Effector memory CD4-positive, alpha-beta T cell (primary cell): ENCODE measurements at places on chromosomes 11 and 22.

GRCh38 chr11:61587541-61587941 is 6.7 kb upstream of the SYT7 start:
- peaks cover 15% of the 10 kb centered on the region for H3K4me1 ChIP-seq
- H3K27ac ChIP-seq: no peak overlapping the region
- H3K27me3 ChIP-seq: no peaks in the 10 kb centered on the region
- no peaks in the 10 kb centered on the region for H3K36me3 ChIP-seq

GRCh38 chr11:124837491-124837856 is 27.8 kb upstream of the ROBO3 start:
- H3K27me3 ChIP-seq: peaks cover 40% of the 10 kb centered on the region
- no peak overlapping the region for H3K27ac ChIP-seq
- peaks cover 18% of the 10 kb centered on the region for H3K4me1 ChIP-seq
- H3K36me3 ChIP-seq: no peaks in the 10 kb centered on the region

DNA sequence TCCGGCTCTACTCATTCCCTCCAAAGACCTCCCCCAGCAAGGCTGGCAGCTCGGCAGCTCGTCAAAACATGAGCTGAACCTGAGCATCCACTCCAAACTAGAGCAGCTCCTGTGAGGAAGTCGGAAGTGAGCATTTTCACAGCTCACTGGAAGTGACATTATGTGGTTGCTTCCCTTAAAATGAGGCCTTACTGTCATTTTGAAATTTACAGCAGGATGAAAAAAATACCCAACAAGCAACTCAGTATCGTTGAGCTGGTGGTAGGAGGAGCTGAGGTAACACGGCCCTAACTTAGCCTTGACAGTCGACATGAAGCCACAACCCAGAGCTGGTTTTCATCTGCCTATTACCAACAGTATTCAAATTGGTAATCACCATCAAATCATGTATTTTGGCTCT is 38.0 kb upstream of the ARFGAP3 start:
- peaks cover 3% of the 10 kb centered on the region for H3K4me1 ChIP-seq
- no peaks in the 10 kb centered on the region for H3K27me3 ChIP-seq
- H3K36me3 ChIP-seq: peaks cover 10% of the 10 kb centered on the region
- H3K27ac ChIP-seq: no peak overlapping the region

GRCh38 chr11:2513441-2513840 is 68.6 kb downstream of the KCNQ1 start:
- no peaks in the 10 kb centered on the region for H3K36me3 ChIP-seq
- H3K4me3 ChIP-seq: no peak overlapping the region
- no peaks in the 10 kb centered on the region for H3K27me3 ChIP-seq

DNA sequence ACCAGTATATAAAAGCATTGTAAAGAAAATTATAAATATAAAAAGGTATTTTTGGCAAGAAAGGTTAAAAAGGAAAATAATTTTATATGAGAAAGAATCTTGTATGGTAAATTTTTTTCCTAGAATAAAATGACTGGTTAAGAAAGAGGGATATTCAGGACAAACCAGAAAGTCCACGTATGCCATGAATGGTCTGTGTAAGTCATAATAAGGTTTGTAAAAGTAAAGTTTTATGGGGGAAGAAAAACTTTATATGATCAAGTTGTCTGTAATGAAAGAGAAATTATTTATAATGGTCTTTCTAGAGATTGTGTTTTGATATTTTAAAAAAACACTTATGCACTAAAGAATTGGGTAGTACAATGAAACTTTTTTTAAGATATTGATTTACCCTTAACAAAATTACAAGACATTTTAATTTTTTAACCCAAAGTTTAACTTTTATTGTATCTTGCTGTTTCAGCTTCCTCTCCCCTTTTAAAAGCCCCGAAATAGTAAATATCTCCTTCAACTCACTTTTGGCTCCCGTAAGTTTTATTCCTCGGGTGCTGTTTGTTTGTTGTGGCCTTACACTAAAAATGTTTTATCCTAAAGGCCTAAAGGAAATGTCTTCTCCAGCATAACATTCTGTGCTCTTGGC is 47.7 kb downstream of the AMOTL1 start:
- no peaks in the 10 kb centered on the region for H3K27me3 ChIP-seq
- H3K36me3 ChIP-seq: no peaks in the 10 kb centered on the region
- H3K4me1 ChIP-seq: no peaks in the 10 kb centered on the region
- no peak for DNase-seq
- no peak overlapping the region for H3K27ac ChIP-seq
- no peak overlapping the region for H3K4me3 ChIP-seq

DNA sequence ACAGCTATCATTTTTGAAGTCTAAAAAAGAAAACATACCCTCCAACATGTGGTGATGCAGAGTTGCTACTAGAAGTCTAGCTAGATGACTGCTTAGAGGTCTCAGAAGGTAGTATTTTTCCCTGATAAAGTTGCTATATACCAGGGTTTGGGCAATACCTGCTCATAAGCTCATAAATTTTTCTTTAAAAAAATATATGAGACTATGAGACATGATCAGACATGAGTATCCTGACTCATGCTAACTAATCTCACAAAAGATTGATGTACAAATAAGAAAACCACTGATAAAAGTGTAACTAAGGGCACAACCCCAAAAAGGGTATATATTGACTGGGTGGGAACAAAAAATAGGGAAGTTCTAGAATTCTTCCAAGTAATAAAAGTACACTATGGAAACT is 740.9 kb downstream of the METTL15 start:
- no peak for DNase-seq
- H3K4me1 ChIP-seq: no peaks in the 10 kb centered on the region
- H3K27ac ChIP-seq: no peak overlapping the region
- H3K36me3 ChIP-seq: no peaks in the 10 kb centered on the region
- H3K4me3 ChIP-seq: no peak overlapping the region

DNA sequence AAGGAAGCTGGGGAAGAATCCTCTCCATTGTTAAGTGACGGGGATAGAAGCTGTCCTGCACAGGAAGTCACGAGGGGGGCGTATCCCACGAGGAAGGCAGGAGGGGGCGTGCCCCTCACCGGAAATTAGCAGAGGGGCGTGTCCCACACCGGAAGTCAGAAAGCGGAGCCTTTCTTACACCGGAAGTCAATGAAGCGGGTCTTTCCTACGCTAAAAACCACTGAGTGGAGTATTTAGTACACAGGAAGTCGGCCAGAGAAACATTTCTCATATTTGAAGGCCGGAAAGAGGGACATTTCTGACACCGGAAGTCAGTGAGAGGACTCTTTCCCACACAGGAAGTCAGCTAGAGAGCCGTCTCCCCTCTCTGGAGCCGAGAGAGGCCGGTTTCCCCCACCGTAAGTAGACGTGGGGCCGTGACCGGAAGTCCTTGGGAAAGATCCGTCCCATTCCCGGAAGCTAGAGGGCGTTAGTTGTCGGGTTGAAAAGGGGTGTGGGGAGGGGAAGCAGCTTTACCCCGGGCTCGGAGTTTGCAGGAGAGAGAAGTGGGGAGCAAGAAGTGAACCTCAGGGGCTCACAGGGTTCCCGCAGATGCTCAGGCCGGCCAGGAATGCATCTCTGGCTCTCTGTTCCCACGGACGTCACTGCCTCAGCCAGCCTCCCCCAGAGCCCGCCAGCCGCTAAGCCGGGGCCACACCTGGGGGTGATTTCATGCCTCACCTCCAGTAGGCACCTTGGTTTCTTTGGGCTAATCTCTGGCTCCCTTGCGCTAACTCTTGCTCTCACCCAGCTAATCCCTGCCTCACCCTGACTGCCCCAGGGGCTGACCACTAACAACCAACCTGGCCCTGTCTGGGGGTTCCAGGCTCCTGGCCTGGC is 15.4 kb downstream of the MIAT start:
- peaks cover 4% of the 10 kb centered on the region for H3K36me3 ChIP-seq
- peak overlapping the region; percentile 96 for H3K27ac ChIP-seq
- H3K27me3 ChIP-seq: no peaks in the 10 kb centered on the region
- DNase-seq: peak; percentile 90

DNA sequence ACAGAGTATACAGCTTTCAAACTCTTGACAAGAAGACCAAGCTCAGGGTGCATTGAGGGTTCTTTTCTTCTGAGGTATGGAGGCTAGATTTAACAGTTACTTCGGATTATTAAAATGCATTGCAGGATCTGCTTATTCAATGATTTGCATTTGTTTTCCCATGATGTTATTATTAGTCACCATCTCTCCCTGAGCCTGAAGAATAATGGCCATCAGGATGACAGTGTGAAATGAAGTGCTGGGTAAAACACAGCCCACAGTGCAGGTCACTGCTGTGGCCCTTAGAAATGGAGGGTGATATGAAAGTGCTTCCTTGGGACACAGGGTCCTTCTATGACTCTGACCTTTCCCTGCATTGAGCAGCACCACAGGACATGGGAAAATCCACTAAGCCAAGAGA is 40.0 kb downstream of the TECTA start:
- DNase-seq: no peak
- no peaks in the 10 kb centered on the region for H3K36me3 ChIP-seq
- H3K4me1 ChIP-seq: no peaks in the 10 kb centered on the region
- H3K27me3 ChIP-seq: no peaks in the 10 kb centered on the region
- H3K4me3 ChIP-seq: no peak overlapping the region

DNA sequence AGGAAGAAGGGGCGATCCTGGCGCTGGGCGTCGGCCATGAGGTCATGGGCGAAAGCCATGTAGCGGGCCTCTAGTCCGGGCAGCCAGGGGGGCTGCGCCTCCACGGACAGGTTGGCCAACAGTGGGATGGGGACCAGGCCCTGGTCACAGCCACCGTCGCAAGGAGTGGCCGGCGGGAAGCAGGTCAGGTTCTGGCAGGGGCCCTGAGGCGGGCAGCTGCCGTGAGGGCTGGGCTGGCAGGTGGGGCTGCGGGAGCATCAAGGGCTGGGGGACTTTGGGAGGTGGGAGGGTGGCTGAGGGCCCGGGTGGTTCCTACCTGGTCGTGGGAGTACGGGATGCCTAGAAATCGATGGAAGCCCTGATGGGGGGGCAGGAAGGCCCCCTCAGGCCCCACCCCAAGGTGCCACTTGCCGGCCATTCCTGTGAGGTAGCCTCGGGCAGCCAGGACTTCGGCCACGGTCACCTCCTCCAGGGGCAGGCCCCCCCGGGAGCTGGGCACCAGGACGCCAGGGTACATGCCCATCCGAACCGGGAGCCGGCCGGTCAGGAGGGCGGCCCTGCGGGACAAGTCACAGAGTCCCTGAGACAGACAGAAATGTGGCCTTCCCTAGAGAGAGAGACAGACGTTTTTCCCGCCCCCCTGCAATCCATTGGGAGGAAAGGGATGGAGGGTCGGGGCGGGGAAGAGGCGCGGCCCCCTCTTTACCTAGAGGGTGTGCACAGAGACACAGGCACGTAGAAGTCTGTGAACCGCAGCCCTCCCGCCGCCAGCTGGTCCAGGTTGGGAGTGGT is 906 bp downstream of the ARSA start:
- H3K36me3 ChIP-seq: peaks cover 18% of the 10 kb centered on the region
- peaks cover 24% of the 10 kb centered on the region for H3K4me1 ChIP-seq
- no peak for DNase-seq

- no peak for DNase-seq
- no peaks in the 10 kb centered on the region for H3K4me1 ChIP-seq
- H3K27ac ChIP-seq: no peak overlapping the region
- H3K36me3 ChIP-seq: no peaks in the 10 kb centered on the region
- H3K4me3 ChIP-seq: no peak overlapping the region
These were observed 32.3 kb downstream of the FEZ1 start for GRCh38 chr11:125463590-125464269.

GRCh38 chr22:20444325-20444724 is 6.7 kb upstream of the SCARF2 start:
- H3K4me3 ChIP-seq: no peak overlapping the region
- no peak for DNase-seq
- no peak overlapping the region for H3K27ac ChIP-seq
- no peaks in the 10 kb centered on the region for H3K4me1 ChIP-seq
- H3K36me3 ChIP-seq: peaks cover 25% of the 10 kb centered on the region

GRCh38 chr11:96339706-96340554 is 3.1 kb downstream of the MAML2 start:
- peak overlapping the region; percentile 83 for H3K27ac ChIP-seq
- H3K4me3 ChIP-seq: peak overlapping the region; percentile 74
- DNase-seq: no peak
- H3K36me3 ChIP-seq: no peaks in the 10 kb centered on the region
- H3K4me1 ChIP-seq: peaks cover 32% of the 10 kb centered on the region
- no peaks in the 10 kb centered on the region for H3K27me3 ChIP-seq

GRCh38 chr11:89381094-89381493 is 110.1 kb downstream of the NOX4 start:
- H3K27me3 ChIP-seq: no peaks in the 10 kb centered on the region
- no peaks in the 10 kb centered on the region for H3K36me3 ChIP-seq
- H3K27ac ChIP-seq: no peak overlapping the region
- H3K4me1 ChIP-seq: no peaks in the 10 kb centered on the region

DNA sequence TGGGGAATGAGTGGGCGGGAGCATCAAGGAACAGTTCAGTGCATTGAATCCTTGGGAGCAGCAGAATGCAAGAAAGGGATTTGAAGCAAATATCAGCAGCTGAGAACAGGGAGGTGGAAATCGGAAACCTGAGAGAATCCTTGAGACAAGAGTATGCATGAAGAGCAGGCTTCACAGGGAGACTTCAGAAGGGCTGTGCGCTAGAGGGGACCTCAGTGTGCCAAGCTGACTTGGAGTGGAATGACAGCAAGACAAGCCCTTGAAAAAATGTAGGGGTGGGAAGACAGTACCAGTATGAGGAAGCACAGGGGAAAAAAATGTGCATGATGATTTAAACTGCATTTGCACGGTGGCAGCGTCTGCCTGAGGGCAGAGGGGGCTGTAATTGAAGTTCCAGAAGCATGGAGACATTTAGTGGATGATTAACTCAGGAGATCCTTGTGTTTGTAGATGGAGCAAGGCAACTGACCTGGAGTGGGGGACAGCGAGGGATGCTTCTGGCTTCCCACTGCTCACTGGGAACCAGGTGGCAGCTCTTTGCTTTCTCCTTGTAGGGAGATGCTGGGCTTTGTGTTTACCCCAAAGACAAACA is 204.9 kb upstream of the PLET1 start:
- H3K4me1 ChIP-seq: no peaks in the 10 kb centered on the region
- H3K27me3 ChIP-seq: no peaks in the 10 kb centered on the region
- DNase-seq: no peak
- H3K36me3 ChIP-seq: no peaks in the 10 kb centered on the region
- no peak overlapping the region for H3K27ac ChIP-seq

DNA sequence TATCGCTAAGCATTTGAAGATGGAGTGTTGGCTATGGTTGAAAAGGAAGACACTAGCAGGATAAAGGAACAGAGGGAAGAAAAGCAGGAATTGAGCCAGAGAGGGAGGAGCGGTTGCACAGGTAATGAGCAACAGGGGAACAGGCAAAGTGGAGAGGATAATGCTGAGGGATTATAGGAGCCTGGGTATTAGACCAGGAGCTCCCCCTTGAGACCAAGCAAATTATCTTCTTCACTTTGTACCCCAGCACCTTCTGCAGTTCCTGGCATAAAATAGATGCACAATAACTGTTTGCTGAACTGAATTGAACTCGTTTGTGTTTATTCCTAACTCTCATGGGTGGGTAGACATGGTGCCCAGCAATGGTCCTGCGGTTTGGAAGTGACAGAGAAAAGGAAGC is 54.6 kb upstream of the OR5P2 start:
- DNase-seq: no peak
- H3K36me3 ChIP-seq: no peaks in the 10 kb centered on the region
- no peak overlapping the region for H3K4me3 ChIP-seq
- no peak overlapping the region for H3K27ac ChIP-seq
- H3K4me1 ChIP-seq: no peaks in the 10 kb centered on the region
- H3K27me3 ChIP-seq: no peaks in the 10 kb centered on the region

- DNase-seq: no peak
- no peaks in the 10 kb centered on the region for H3K36me3 ChIP-seq
- H3K27me3 ChIP-seq: no peaks in the 10 kb centered on the region
- H3K4me3 ChIP-seq: no peak overlapping the region
- no peaks in the 10 kb centered on the region for H3K4me1 ChIP-seq
- H3K27ac ChIP-seq: no peak overlapping the region
These were observed 6.0 kb upstream of the XKR3 start for GRCh38 chr22:16831257-16831656.

GRCh38 chr11:37788141-37788877 is 1190.3 kb upstream of the RAG2 start:
- H3K36me3 ChIP-seq: no peaks in the 10 kb centered on the region
- DNase-seq: no peak
- H3K27me3 ChIP-seq: no peaks in the 10 kb centered on the region
- no peaks in the 10 kb centered on the region for H3K4me1 ChIP-seq
- H3K27ac ChIP-seq: no peak overlapping the region
- no peak overlapping the region for H3K4me3 ChIP-seq
